ENCODE measurements at places on chromosomes 2 and 18. TPM values are rescaled to one million over a fixed set of nuclear protein-coding genes. Genes with fewer than 3 reads are reported as not detected.
A peak's percentile ranks its signal among the peaks of the same experiment; 100 is the strongest.

- no peak overlapping the region for H3K27ac ChIP-seq
- no peak overlapping the region for H3K4me3 ChIP-seq
- H3K27me3 ChIP-seq = no peaks in the 10 kb centered on the region
- peaks cover 5% of the 10 kb centered on the region for H3K4me1 ChIP-seq
Observed at GRCh38 chr2:63736354-63736753, 105.3 kb upstream of the UGP2 start.

DNA sequence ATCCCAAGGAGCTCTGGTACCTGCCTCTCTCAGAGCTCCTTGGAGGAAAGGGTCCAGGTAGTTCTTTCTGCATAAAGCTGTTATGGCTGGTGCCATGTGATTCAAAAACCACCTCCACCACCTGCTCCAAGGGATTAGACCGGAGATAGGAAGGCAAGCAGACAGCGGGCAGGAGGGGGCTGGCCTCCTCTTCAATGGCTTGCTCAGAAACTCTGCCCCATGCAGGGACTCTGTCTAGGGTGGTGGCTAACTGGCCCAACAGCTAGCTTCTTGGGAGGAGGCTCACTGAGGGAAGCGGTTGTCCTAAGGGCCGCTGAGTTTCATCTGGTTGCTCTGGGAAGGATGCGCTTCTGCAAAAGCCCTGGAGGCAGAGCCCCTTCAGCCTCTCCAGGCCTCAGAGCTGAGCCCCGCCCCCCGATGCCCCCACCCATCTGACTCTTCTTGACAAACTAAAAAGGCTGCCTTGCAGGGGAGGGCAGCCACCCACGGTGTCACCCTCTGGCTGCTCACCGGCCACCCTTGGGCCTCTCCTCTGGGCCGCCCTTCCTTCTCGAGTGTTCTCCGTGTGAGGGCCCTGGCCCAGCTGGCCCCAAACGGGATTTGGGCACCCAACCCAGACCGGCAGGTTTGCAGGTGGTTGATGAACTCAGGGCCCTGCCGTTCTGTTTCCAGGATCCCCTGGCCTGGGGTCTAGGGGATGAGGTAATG lies 90.2 kb downstream of the MCFD2 start:
- no peaks in the 10 kb centered on the region for H3K27me3 ChIP-seq
- no peaks in the 10 kb centered on the region for H3K4me1 ChIP-seq
- H3K36me3 ChIP-seq = no peaks in the 10 kb centered on the region
- no peak overlapping the region for H3K27ac ChIP-seq
- H3K4me3 ChIP-seq = no peak overlapping the region
- no peak for DNase-seq

GRCh38 chr2:168790226-168790902 lies 12.1 kb upstream of the NOSTRIN start:
- DNase-seq = no peak
- H3K27ac ChIP-seq = no peak overlapping the region
- H3K36me3 ChIP-seq = no peaks in the 10 kb centered on the region

GRCh38 chr2:147937744-147938349 lies 82.7 kb downstream of the ORC4 start:
- H3K4me3 ChIP-seq = no peak overlapping the region
- H3K4me1 ChIP-seq = no peaks in the 10 kb centered on the region
- no peaks in the 10 kb centered on the region for H3K27me3 ChIP-seq
- H3K27ac ChIP-seq = no peak overlapping the region

DNA sequence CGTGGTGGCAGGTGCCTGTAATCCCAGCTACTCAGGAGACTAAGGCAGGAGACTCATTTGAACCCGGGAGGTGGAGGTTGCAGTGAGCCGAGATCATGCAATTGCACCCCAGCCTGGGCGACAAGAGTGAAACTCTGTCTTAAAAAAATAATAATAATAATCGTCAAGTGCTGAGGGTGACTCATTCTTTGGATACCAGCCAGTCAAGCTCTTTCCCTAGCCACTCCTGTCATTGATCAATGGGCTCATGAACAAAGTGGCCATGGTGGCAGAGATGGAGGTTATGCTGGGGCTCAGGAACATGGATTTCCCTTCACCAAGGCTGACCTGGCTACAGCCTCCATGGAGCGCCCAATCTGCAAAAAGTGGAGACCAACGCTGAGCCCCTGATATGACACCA lies 94.5 kb upstream of the HAAO start:
- no peak overlapping the region for H3K27ac ChIP-seq
- no peaks in the 10 kb centered on the region for H3K4me1 ChIP-seq
- H3K4me3 ChIP-seq = no peak overlapping the region
- no peaks in the 10 kb centered on the region for H3K36me3 ChIP-seq

DNA sequence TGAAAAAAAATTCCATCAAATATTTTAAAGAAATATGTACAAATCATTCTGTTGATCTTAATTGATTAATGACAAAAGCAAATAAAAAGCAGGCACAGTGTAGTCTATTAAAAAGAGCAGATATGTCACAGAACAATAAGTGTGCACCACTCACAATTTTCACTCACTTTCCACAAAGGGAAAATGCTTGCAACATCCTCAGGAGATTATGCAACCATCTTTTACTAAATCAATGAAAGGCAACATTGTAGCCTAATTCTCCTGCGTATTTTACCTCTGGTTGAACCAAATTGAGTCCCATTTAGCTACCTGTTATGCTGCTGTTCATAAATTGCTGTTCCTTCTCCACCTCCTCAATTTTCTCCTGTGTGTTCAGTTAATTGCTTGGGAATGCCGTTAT lies 1346.8 kb upstream of the PIK3C3 start:
- H3K36me3 ChIP-seq = no peaks in the 10 kb centered on the region
- no peak for DNase-seq
- no peak overlapping the region for H3K27ac ChIP-seq
- no peak overlapping the region for H3K4me3 ChIP-seq
- no peaks in the 10 kb centered on the region for H3K4me1 ChIP-seq

GRCh38 chr2:236085211-236085610 lies 83.0 kb downstream of the GBX2 start:
- H3K27me3 ChIP-seq = no peaks in the 10 kb centered on the region
- H3K36me3 ChIP-seq = no peaks in the 10 kb centered on the region
- no peak overlapping the region for H3K27ac ChIP-seq
- H3K4me1 ChIP-seq = no peaks in the 10 kb centered on the region

DNA sequence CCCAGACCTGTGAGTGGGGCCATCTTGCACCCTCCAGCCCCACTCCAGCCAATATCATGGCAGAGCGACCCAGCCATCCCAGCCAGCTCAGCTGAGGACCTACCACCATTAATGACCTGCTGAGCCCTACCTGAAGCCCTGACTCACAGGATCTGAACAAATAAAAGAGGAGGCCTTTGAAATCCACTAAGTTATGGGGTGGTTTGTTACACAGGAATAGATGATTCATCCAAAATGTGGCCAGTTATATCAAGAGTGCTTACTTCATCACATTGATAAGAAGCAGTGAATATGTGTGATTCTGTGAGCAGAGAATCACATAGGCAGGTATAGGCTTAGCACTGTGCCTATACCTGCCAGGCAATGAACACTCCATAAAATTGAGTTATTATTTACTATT lies 34.7 kb upstream of the FAM124B start:
- no peak overlapping the region for H3K27ac ChIP-seq
- H3K36me3 ChIP-seq = no peaks in the 10 kb centered on the region
- DNase-seq = no peak
- no peaks in the 10 kb centered on the region for H3K27me3 ChIP-seq
- no peaks in the 10 kb centered on the region for H3K4me1 ChIP-seq

GRCh38 chr2:232464544-232464885 lies 8.6 kb downstream of the ALPI start:
- no peak overlapping the region for H3K27ac ChIP-seq
- no peaks in the 10 kb centered on the region for H3K36me3 ChIP-seq
- H3K4me3 ChIP-seq = no peak overlapping the region
- no peak for DNase-seq
- H3K4me1 ChIP-seq = no peaks in the 10 kb centered on the region

GRCh38 chr2:45237128-45237527 lies 227.9 kb upstream of the SIX2 start:
- H3K27ac ChIP-seq = no peak overlapping the region
- H3K36me3 ChIP-seq = no peaks in the 10 kb centered on the region
- H3K27me3 ChIP-seq = no peaks in the 10 kb centered on the region
- H3K4me3 ChIP-seq = no peak overlapping the region
- H3K4me1 ChIP-seq = no peaks in the 10 kb centered on the region
- no peak for DNase-seq

DNA sequence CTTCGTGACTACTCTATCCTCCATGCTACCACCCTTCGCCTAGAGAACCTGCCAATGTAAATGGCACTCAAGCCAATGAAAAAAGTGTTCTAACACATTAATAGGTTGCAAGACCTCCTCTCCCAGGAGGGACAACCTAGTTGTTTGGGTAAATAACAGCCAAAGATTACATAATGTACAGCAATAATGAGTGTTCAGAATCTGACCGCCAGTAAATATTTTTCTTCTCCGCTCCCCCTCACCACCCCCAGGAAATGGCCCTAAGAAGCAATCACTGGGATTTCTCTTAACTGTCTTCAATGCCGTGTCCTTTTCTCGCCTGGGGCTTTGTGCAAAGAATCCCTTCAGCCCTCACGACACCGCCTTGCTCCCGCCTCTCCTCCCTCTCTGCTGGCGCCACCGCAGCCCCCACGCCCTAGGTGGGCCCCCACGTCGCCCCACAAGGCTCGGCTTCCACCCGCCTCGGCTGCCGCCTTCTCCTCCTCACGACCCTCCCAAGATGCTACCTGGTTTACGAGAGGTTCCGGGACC lies 458 bp downstream of the HYCC2 start:
- no peak for DNase-seq
- peaks cover 2% of the 10 kb centered on the region for H3K4me1 ChIP-seq
- H3K27ac ChIP-seq = peak overlapping the region; percentile 28
- peak overlapping the region; percentile 79 for H3K4me3 ChIP-seq
- no peaks in the 10 kb centered on the region for H3K36me3 ChIP-seq
- H3K27me3 ChIP-seq = no peaks in the 10 kb centered on the region

DNA sequence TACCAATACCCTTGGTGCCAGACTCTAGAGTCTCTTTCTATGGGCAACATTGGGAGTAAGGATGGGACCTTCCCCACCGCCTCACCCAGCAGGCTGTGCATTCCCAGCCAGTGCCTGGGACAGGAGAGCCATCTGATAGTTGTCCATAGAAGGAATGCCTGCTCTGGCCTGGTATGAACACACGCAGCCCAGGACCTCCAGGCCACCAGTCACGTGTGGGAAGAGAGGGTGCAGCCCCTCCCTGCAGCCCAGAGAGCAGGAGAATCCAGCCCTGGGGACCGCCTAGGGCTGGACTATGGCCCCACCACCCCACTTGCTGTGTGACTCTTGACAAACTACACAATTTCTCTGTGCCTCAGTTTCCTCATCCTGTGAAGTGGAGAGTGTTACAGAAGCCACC lies 52.5 kb upstream of the ID2 start:
- no peaks in the 10 kb centered on the region for H3K27me3 ChIP-seq
- DNase-seq = no peak
- H3K27ac ChIP-seq = no peak overlapping the region

DNA sequence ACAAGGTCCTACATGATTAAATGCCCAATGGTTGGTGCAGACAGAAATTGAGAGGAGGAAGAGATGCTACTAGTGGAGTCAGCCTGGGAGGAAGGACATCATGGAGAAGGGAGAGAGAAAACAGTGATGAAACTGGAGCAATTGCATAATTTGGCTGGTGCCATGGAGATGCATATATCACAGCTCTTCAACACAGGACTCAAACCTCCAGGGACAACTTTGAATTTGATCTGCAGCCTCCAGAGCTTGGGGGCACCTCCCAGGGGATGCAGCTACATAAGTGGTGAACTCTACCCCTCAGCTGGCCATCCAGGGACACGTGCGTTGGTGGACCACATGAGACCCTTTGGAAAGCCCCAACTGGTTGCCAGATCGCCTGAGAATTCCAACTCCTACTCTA lies 80.4 kb downstream of the CTAGE1 start:
- H3K4me1 ChIP-seq = no peaks in the 10 kb centered on the region
- DNase-seq = no peak
- H3K36me3 ChIP-seq = no peaks in the 10 kb centered on the region
- H3K27me3 ChIP-seq = no peaks in the 10 kb centered on the region

- H3K27ac ChIP-seq = no peak overlapping the region
- no peaks in the 10 kb centered on the region for H3K4me1 ChIP-seq
- no peak for DNase-seq
Observed at GRCh38 chr18:9206421-9206820, 69.8 kb downstream of the ANKRD12 start.

DNA sequence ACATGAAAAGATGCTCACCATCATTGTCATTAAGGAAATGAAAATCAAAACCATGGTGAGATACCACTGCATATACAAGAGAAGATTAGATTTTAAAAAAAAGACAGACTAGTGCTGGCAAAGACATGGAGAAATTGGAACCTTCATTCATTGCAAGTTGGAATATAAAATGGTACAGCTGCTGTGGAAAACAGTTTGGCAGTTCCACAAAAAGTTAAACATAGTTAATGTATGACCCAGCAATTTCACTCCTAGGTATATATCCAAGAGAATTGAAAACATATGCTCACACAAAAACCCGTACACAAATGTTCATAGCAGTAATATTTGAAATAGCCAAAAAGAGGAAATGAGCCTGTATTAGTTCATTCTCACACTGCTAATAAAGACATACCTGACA lies 33.7 kb upstream of the MBOAT2 start:
- H3K27ac ChIP-seq = no peak overlapping the region
- no peaks in the 10 kb centered on the region for H3K4me1 ChIP-seq
- no peak overlapping the region for H3K4me3 ChIP-seq
- no peaks in the 10 kb centered on the region for H3K27me3 ChIP-seq
- DNase-seq = no peak

DNA sequence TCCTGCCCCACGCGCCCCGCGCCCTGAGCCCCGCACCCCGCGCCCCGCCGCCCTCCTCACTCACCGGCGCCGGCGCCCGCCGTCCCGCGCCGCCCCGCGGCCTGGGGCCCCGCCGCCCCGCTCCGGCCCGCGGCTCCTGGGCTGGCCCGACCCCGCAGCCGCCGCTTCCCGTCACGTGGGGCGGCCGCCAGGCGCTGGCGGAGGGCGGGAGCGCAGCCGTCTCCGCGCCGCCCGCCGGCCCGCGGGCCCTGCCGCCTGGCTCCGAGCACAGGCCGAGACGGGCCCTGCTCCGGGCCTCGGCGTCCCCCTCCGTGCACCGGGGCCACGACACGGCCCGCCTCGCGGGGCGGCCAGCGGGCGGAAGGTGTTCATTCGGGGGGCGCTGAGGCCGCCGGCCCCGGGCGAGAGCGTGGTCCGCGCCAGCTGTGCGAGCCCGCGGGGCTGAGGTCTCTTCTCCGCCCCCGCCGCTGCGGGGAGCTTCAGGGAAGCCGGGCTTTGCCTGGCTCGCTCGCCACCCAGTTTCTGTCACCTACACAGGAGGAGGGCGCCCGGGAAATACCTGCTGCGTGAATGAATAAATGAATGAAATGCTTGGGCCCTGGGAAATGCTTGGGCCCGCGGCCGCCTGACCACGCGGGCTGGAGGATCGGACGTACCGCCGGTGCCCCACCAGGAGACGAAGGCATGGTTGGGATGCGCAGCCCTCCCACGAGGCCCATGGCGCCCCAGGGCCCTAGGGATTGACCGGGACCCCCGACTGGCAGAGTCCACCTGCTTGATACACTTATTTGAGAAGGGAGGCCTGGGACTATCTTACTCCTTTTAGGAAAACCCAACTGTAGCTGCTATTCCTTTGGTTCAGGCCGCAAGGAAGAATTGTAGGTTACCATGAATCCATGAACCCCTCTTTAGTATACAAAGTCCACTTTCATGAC lies at the start of gene TGFBRAP1:
Gene TGFBRAP1 (minus strand): TSS at position 175 of the 935 bp plus-strand sequence. CDS start 21,434 bp downstream, outside the sequence.
- no peaks in the 10 kb centered on the region for H3K36me3 ChIP-seq
- peak within 1 kb of the TSS; percentile 69 for H3K27ac ChIP-seq
- no peaks in the 10 kb centered on the region for H3K4me1 ChIP-seq
- DNase-seq = peak; percentile 85
- peak within 1 kb of the TSS; percentile 91 for H3K4me3 ChIP-seq
- no peaks in the 10 kb centered on the region for H3K27me3 ChIP-seq

The CHRND gene
- total RNA-seq = not detected

The EHD3 gene
- 28.8 TPM for total RNA-seq

The UXS1 gene
- total RNA-seq = 20.6 TPM

The EDAR gene
- not detected for total RNA-seq

The MORN2 gene
- total RNA-seq = 7.9 TPM

The FOXD4L1 gene
- total RNA-seq = 0.27 TPM

The PCARE gene
- total RNA-seq = not detected

The EIF5B gene
- 42.3 TPM for total RNA-seq
